Body of pancreas (tissue), 4 donors: ENCODE measurements at places on chromosomes 6 and 20.

DNA sequence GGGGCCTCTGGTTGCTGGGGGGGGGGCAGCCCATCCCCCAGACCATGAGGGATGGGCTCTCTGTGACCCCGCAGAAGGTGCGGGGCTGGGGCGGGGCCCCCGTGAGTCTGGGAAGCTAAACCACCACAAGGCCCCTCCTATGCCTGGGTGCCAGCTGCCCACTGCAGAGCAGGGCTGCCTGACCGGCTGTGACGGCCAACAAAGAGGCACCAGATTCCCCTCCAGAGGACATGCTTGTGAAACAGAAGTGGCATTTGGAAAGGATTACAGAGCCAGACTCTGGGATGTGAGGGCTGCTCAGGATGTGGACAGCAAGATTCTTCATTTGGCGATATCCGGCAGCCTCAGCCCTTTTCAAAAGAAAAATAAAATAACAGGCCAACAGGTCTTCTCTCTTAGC is 16.5 kb upstream of the NTSR1 start:
- H3K27ac ChIP-seq = no peak overlapping the region
- H3K27me3 ChIP-seq = no peaks in the 10 kb centered on the region
- no peak overlapping the region for H3K4me3 ChIP-seq
- peaks cover under 1% of the 10 kb centered on the region for H3K4me1 ChIP-seq
- no peaks in the 10 kb centered on the region for H3K36me3 ChIP-seq

- H3K27me3 ChIP-seq = no peaks in the 10 kb centered on the region
- DNase-seq = no peak
- no peak overlapping the region for H3K27ac ChIP-seq
These were observed 352.5 kb upstream of the PRND start for GRCh38 chr20:4369119-4369797.

DNA sequence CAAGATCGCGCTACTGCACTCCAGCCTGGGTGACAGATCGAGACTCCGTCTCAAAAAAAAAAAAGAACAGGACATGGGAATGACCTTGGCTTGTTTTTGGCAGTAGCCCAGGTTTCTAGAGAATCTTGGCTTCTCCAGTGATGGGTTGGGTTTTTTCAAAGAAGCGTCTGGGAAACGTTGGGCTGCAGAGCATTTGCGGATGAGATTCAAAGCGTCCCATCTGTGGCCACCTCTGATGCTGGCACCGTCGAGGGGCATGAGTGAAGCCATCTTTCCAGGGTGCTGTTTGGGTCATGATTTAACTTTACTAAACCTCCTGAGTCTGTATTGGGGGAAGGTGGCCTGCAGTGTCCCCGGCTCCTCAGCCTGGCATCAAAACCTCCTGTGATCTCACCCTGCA is 43.2 kb upstream of the SRF start:
- no peak overlapping the region for H3K4me3 ChIP-seq
- no peak for DNase-seq
- no peaks in the 10 kb centered on the region for H3K4me1 ChIP-seq
- H3K27ac ChIP-seq = no peak overlapping the region
- H3K27me3 ChIP-seq = no peaks in the 10 kb centered on the region
- no peaks in the 10 kb centered on the region for H3K36me3 ChIP-seq

GRCh38 chr20:56409521-56409920 is 2.5 kb upstream of the CASS4 start:
- no peak overlapping the region for H3K4me3 ChIP-seq
- H3K36me3 ChIP-seq = no peaks in the 10 kb centered on the region
- no peak for DNase-seq
- no peak overlapping the region for H3K27ac ChIP-seq
- no peaks in the 10 kb centered on the region for H3K4me1 ChIP-seq

GRCh38 chr6:150684161-150684560 is 84.5 kb downstream of the PLEKHG1 start:
- no peak overlapping the region for H3K4me3 ChIP-seq
- no peak for DNase-seq
- H3K36me3 ChIP-seq = no peaks in the 10 kb centered on the region

- H3K27me3 ChIP-seq = no peaks in the 10 kb centered on the region
- no peak overlapping the region for H3K4me3 ChIP-seq
- peak; percentile 8 for DNase-seq
- no peaks in the 10 kb centered on the region for H3K4me1 ChIP-seq
These were observed 78.1 kb downstream of the PRDM1 start for GRCh38 chr6:106163966-106164877.
